ENCODE measurements at places on chromosomes 11 and 22.

- DNase-seq: no peak
Measured at GRCh38 chr22:38789606-38790005, 4.3 kb downstream of the DNAL4 start.

DNA sequence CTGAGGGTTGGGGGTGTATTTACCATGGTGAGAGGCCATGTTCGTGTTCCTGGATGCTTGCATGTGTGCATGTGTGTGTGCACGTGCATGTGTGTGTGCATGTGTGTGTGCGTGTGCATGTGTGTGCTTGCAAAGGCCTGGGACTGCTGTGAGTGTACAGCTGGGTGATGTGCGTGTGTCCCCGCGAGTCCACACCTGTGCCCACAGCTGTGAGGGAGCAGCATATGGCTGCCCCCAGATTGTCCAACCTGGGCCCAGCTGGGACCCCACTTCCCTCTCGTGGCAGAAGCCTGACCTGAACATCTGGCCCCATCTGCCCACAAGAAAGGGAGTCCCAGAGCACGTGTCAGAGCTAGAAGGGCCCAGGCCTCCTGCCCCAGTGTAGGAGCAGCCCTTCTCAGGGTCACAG, 8.4 kb upstream of the CD248 start:
- DNase-seq: no peak

- no peak for DNase-seq
Measured at GRCh38 chr11:84164728-84165127, 878.6 kb upstream of the CCDC90B start.

- no peak for DNase-seq
Measured at GRCh38 chr11:13332124-13332523, 54.5 kb downstream of the BMAL1 start.

- DNase-seq: peak; percentile 61
Measured at GRCh38 chr22:27880778-27881394, 38.2 kb downstream of the PITPNB start.

GRCh38 chr11:12674936-12675696, 895 bp downstream of the TEAD1 start:
- peak; percentile 71 for DNase-seq

GRCh38 chr11:20887137-20887536, 217.8 kb downstream of the NELL1 start:
- DNase-seq: no peak

- DNase-seq: peak; percentile 36
Measured at GRCh38 chr11:13009921-13010748, 1.0 kb downstream of the RASSF10 start.

Data from M059J (cell line).